ENCODE measurements at places on chromosomes 5 and 9. TPM values are rescaled to one million over a fixed set of nuclear protein-coding genes. Genes with fewer than 3 reads are reported as not detected.

Gene FREM1
- total RNA-seq: not detected

Gene NEUROG1
- not detected for total RNA-seq

Gene F12
- total RNA-seq: 1.3 TPM

Gene DMRTA1
- total RNA-seq: not detected

Gene CNTNAP3B
- total RNA-seq: not detected

Gene RASGRF2
- total RNA-seq: 12.3 TPM

Gene SPINK13
- total RNA-seq: not detected

Gene TSSK1B
- total RNA-seq: not detected

Gene MEIKIN
- not detected for total RNA-seq

Gene TAF7
- 64.6 TPM for total RNA-seq

Gene LSM11
- 7.2 TPM for total RNA-seq

Gene PCDHB8
- not detected for total RNA-seq

Gene CD14
- total RNA-seq: 0.38 TPM

Gene FOXD4L5
- 0.18 TPM for total RNA-seq

Gene SLC6A19
- total RNA-seq: not detected

Gene TMEFF1
- total RNA-seq: 0.49 TPM

Gene SMIM3
- 37.5 TPM for total RNA-seq

Gene OR1Q1
- total RNA-seq: not detected

Gene LYSMD3
- total RNA-seq: 15.5 TPM

Gene PCSK1
- not detected for total RNA-seq

Gene HOMER1
- 5.2 TPM for total RNA-seq

Gene UGT3A2
- total RNA-seq: 0.35 TPM

Gene ITGA1
- 37.0 TPM for total RNA-seq

Gene EPB41L4B
- total RNA-seq: 1.0 TPM

Gene EIF4E1B
- total RNA-seq: not detected

Gene HDAC3
- total RNA-seq: 87.1 TPM

Gene COL15A1
- total RNA-seq: 0.53 TPM

Gene LRRC70
- total RNA-seq: 1.2 TPM

Gene TLR4
- not detected for total RNA-seq

Measured in activated CD8-positive, alpha-beta memory T cell treated with anti-CD3 and anti-CD28 coated beads, Interleukin-2, amount 10 ng/mL, durations not matched to agents 7 days and 5 days (primary cell).